ENCODE measurements at places on chromosomes 2 and 18.
A peak's percentile ranks its signal among the peaks of the same experiment; 100 is the strongest.

DNA sequence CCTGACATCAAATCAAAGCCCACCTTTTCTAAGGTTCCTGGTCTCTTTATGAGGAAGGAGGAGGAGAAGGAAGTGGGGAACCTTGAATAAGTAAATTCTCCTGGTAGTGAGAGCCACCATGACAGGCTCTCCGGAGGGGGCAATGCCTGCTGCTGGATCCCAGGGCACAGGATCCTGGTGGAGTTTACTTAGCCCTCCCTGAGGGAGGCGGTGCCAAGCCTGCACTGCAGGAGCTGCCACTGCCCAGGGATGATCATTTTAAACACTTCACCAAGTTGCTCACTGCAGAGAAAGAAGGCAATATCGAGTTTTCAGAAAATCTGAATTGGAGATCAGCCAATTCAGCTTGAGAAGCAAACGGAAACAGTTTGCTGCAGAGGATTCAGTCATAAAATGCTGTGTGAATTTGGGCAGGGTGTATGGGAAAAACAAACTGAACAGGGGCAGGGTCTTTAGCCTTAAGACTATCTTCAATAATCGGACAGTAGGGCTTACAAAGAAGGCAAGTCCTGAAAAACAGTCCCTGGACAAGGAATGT is 200.7 kb downstream of the RAD51AP2 start:
- DNase-seq, result no peak

GRCh38 chr2:184945326-184945725 is 347.0 kb downstream of the ZNF804A start:
- no peak for DNase-seq

DNA sequence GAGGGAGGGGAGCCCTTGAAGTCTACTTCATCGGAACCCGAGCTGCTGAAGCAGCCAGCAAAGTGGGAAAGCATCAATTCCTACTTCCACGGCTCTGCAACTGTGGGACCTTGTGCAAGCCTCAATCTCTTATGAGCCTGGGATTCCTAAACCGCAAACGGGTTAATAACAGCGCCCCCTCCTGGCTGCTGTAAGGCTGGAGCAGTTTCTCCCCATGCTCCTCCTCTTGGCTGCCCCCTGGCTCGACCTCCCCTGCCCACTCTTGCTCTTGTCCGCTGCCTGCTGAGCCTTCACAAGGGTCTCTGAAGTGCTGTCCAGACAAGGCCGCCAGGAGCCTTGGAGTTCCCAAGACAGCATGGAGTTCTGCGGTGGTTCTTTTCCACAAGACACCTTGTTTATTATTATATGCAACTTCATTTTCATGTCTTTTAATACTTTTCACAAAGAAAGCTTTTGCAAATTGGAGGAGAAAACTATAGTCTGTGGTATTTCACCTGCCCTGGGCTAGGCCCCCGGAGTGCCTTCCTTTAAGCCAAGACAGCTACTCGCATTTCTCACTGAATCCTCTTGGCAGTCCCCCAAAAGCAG is 157.2 kb downstream of the DDX1 start:
- DNase-seq, result no peak

DNA sequence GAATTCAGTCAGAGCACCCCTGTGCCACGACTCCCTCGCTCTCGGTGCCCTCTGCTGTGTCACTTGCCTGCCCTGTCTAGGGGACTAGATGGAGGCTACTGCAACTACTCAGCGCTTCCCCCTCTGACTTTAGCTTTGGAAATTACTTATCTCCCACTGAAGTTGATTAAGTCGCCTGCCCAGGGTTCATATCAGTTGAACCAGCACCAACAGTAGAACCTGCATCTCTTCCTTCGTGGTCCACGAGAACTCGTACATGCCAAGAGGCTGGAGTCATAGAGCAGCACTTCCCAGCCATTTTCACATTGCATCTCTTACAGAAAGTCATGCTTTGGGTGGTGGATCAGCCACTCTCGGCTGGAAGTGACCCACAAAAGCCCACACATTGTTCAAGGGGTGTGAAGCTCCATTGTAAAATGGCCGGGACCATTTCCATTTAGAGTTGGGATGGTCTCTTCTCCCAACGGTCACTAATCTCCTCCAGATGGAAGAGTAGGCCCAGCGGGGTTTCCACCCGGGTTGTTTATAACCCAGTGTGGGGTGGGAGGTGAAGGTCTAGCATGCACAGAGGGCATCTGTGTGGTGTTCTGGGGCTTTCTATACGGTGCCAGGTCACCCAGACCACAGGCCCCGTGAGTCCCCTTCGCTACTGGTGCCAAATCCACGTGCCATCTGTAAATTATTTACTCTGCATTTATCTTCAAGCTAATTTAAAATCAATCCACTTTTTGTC is 38.0 kb downstream of the STEAP3 start:
- no peak for DNase-seq

GRCh38 chr18:35619941-35620340 is 38.4 kb downstream of the GALNT1 start:
- no peak for DNase-seq

GRCh38 chr2:181104512-181105115 is 124.2 kb downstream of the UBE2E3 start:
- peak; percentile 58 for DNase-seq

GRCh38 chr2:168573128-168573903 is 117.2 kb downstream of the CERS6 start:
- DNase-seq, result no peak

GRCh38 chr18:27143580-27144287 is 41.4 kb downstream of the CHST9 start:
- no peak for DNase-seq

DNA sequence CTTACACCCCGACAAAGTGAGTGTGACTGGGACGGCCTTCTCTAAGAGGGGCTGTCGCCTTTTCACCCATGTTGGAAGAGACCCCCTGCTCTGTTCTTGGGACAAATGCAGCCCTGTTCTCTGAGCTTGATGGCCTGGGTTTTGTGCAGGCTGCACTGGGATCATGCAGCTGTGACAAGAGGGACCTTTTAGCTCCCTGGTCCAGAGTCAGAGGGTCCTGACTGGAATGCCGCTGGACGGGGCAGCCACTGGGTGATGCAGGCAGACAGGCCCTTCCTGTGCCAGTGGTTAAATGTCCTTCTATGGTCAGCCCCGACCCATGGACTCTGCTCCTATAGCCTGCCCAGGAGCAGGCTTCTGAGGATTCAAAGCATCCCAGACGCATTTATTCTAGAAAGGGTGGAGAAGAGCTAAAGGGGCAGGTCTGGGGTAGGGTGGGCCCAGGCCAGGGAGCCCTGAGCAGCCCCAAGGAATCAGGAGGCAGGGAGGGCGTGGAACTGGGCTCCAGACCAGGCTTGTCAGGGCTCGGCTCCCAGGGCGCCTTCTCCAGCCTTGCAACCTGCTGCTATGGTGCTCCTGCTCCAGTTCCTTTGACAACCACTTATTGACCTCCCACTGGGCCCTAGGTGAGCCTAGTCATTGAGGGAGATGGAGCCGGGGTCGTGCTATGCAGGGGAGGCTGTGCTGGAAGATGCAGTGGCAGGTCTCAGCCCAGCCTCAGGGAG is 277.9 kb upstream of the HS6ST1 start:
- DNase-seq, result no peak

DNA sequence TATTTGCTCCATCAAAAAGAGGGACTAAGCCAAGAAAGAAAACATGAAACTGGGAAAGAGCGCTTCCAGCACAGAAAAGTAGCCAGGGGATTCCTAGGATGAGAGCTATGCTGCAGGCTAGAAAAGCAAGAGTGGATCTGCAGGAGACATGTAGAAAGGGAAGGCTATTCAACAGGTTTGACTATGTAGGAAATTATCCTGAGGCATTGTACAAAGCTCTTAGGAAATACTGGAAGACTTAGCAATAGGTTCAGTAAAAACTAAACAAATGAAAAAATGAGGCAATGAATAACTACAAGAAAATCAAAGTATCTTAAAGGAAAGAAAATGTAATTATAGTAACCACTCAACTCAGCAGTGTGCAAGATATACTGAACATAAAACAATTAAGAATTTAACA is 229.5 kb upstream of the FBXO11 start:
- DNase-seq, result no peak

DNA sequence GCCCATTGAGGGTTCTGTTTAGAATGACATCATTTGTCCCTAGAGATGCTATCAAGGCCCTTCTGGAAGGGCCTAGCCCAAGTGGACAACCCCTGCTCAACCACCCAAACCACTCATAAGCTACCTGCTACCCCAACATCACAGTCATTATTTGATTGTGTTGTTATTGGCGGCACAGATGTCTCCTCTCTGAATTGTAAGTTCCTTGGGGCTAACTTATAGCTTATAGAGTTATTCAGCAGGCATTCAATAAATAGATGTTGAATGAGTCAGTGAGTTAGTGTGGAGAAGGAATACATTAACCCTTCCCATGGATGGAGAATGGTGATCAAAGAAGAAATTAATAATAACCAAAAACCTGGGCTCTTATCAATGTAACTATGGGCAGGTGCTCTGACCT is 80.0 kb downstream of the ACAA2 start:
- no peak for DNase-seq

- no peak for DNase-seq
Measured at GRCh38 chr18:26350961-26351360, 124.7 kb downstream of the TAF4B start.

DNA sequence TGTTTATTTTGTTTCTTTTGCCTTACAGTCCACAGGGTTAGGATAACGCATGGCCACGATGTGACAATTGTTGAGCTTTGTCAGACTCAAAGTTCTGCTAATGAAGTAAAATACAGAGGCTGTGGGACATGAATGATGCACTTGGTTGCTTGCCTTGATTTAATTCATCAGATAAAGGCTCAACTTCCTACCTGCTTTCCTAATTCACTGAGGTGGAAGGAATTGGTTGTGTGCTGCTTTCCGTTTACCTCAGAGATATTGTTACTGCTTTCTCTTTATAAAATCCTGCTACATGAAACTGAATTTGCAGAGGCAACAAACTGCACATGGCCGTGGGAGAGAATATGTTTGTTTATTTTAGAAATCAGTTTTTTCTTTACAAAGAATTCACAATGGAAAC is 6.6 kb downstream of the RIT2 start:
- no peak for DNase-seq

GRCh38 chr2:7694076-7694985 is 777.1 kb downstream of the RNF144A start:
- DNase-seq, result no peak

GRCh38 chr2:204539019-204539385 is 6.3 kb upstream of the PARD3B start:
- DNase-seq, result no peak

DNA sequence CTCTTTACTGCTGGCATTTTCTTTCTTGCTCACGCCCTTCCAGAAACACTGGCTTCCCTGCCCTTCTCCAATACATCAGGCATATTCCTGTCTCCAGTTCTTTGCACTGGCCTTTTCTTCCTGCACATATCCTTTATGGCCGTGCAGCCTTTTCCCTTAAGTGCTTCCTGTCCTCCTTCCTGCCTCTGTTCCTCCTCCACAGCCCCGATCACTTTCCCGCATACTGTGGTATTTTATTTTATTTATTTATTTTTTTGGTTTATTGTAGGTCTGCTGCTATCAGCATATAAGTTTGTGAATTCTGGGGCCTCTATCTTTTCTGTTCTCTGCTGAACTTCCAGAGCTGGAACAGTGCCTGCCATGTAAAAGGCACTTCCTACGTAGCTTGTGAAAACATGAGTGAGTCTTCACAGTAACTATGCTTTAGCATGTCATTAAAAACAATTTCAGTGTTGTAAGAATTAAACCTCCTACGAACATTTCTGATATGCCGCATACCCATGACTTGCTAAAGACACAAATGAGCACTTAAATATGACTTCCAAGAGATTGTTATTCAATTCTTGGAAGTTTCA is 289.1 kb downstream of the TRIB2 start:
- no peak for DNase-seq

GRCh38 chr18:25067275-25068025 is 284.5 kb downstream of the ZNF521 start:
- no peak for DNase-seq

DNA sequence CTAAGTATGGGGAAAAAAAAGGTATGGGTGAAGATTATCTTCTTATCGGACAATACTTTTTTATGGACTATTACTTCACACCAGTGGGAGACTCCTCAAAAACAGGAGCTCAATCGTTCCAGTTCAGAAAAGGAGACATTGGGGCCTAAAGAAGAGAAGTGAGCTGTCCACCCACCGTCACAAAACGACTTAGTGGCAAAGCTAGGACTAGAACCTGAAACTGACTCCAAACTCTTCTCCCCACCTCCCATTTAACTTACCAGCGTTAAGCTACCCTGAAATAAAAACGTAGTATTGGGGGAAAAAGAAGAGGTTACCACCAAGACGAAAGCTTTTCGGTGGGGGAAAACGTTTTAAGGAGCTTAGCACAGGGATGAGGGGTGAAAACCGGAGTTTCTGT is 503 bp downstream of the GTF3C3 start:
- DNase-seq, result peak; percentile 0

GRCh38 chr2:142966284-142966683 is 88.8 kb downstream of the KYNU start:
- no peak for DNase-seq

DNA sequence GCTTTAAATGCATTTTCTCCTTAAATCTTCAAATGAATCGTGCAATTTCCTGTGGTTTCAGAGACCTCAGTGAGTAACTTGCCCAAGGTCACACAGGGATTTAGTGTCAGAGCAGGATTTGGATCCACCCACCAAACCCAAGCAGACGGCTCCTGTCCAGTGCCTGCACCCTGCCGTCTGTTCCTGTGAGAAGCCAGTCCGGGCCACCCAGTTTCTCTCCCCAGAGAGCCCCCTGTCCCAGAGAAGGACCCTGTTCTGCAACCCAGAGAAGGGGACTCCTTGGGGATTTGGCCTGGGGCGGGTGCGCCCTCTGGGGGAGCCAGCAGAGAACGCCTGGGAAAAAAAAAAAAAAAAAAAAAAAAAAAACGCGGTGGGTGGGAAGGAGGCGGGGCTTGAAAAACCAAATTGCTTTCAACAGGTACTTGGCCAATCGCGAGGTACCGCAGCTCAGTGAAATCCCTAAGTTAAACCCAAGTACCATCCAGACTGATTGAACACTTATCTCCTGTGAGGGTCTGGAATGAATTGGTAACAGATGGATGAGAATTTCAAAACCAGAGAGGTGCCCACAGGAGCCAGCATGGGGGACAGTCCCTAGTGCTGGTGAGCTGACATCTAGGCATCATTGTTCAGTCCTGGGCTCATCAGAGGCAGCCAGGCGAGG is 30.9 kb upstream of the REEP1 start:
- DNase-seq, result peak; percentile 14

GRCh38 chr2:14148216-14148615 is 484.3 kb upstream of the LRATD1 start:
- DNase-seq, result no peak

- no peak for DNase-seq
Measured at GRCh38 chr18:35590935-35591334, 9.4 kb downstream of the GALNT1 start.

DNA sequence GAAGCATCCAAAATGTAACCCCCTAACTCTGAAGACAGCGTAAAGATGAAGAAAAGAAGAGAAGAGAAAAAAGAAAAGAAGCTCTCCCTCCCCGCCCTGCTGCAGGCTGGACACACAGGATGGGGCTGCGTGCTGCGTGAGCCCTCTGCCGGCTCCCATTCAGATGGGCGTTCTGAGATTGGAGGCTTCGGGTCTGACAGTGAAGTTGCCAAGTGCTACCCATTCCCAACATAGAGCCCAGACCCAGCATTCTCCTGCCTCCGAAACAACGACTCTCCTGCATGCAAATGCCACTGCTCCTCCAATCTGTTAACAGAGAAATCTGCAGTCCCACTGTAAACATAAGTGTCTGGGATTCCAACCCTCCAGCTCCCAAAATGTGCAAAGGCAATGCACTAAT is 234.9 kb downstream of the BCL11A start:
- no peak for DNase-seq

GRCh38 chr18:47591429-47591828 is 339.0 kb downstream of the SMAD2 start:
- no peak for DNase-seq

GRCh38 chr2:239467281-239467955 is 66.6 kb upstream of the HDAC4 start:
- no peak for DNase-seq

- DNase-seq, result no peak
Measured at GRCh38 chr2:101388232-101388631, 929 bp upstream of the CREG2 start.

All from CD4-positive, alpha-beta T cell treated with Interleukin-4 for 4 hours (primary cell).